ENCODE measurements at places on chromosomes 2 and 18.

DNA sequence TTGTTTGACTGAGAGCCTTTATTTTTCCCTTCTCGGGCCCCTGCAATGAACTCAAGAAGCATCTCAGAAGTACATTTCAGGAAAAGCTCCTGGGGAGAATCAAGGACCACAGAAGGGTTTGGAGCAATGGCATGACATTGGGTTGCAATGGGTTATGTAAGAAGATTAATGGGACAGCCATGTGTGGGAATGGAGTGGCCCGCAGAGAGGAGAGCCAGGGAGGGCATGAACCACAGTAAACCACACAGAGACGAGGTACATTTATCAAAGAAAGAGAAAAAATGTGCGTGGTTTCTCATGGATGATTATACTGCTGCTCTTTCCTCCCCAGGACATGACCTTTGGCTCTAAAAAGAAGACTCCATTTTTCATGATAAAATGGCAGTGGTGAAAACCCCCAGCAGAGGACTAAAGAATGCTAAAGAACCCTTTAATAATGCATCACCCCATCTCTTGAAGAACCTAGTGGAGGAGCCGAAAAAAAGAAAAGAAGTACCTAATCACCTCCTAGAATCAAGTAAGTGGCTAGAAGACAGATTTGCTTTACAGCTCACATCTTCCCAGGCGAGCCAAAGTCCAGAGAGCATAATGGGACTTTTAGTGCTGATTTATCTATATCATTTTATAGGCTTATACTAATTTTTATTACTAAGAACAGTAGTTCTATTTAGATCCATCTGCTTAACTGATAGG, 1.7 kb downstream of the CFAP221 start:
- no peak for DNase-seq

DNA sequence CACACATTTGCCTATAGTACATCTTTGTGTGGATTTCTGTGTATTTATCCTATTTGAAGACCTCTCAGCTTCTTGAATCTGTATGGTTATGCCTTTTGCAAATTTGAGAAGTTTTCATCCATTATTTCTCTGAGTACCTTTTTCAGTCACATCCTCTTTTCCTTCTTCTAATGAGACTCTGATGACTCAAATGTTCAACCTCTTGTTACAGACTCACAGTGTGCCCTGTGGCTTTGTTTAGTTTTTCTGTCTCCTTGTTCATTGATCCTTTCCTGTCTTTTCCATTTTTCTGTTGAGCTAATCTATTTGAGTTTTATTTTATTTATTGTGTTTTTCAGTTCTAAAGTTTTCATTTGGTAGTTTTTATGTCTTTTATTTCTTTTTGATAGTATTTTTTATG, 87.0 kb upstream of the LRP1B start:
- no peak for DNase-seq

- no peak for DNase-seq
Observed at GRCh38 chr2:35495182-35495581, 860.4 kb upstream of the CRIM1 start.

DNA sequence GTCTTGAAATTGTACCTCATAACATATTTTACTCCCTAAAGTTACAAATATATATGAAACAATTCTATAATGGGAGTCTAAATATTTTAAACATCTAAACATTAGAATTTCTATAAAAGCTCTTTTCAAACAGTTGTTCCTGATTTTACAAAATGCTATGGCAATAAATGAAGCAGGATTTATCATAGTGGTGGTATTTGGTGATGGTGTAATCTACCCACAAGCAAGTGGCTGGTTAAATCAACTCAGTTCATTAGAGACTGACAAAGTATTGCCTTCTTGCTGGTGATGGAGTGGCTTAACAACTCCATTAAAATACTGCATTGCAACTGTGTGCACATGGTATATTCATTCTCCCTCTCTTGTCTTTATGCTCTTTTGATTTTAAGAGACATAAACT, 138.9 kb downstream of the PMAIP1 start:
- no peak for DNase-seq

DNA sequence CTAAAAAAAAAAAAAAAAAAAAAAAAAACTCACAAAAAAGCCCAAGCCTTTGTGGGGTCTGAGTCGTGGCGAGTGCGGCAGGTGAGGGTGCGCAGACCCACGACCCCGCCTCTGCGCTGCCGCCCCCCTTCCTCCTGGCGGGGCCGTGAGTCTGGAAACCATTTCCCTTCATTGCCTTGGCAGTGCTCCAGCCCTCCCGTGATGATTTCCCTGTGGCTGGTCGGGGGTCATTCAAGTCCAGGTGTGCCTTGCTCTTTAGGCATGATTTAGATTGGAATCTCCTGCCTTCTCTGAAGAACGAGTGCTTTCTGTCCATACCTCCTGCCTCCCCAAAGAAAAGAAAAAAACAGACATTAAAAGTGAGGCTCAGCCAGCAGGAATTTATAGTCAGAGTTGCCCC, 161.8 kb downstream of the FAM210A start:
- no peak for DNase-seq

DNA sequence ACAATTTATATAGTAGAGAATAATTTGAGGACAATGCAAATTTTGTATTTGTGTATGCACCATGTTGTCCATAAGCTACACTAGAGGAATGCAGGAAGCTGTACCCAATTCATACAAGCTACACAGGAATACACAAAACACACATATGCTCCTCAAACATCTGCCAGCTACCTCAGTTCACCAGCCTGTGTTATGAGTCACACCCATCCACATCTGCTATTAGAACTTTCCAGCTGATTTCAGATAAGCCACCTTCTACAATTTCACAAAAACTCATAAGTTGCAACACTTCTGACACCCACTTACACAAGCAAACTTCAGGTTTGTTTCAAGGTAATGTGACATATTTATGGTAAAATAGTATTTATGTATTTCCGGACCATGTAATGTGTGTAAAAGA, 438.9 kb downstream of the SATB2 start:
- DNase-seq, result no peak

GRCh38 chr18:13218368-13218991, at the start of gene LDLRAD4:
Gene LDLRAD4 (plus strand): TSS chr18:13218760.
- DNase-seq, result peak; percentile 78

- no peak for DNase-seq
Observed at GRCh38 chr2:160666154-160667060, 172.8 kb upstream of the RBMS1 start.

DNA sequence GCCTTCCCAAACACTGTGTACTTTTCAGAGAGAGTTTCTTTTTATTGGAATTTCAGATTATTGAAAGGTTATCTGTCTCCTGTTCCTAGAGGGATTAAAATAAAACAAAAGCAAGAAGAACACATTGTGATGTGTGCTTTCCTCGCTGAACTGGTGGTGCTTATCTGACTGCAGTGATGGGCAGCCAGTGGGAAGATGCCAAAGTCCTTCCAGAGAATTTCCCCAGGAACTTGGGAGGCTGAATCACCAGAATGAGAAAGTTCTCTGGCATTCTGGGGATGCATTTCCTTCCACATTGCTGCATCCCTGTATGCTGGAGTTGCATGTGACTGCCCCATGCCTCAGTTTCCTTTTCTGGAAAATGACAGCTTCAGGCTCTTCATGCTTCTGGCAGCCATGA, 53.9 kb upstream of the SEC11C start:
- no peak for DNase-seq

DNA sequence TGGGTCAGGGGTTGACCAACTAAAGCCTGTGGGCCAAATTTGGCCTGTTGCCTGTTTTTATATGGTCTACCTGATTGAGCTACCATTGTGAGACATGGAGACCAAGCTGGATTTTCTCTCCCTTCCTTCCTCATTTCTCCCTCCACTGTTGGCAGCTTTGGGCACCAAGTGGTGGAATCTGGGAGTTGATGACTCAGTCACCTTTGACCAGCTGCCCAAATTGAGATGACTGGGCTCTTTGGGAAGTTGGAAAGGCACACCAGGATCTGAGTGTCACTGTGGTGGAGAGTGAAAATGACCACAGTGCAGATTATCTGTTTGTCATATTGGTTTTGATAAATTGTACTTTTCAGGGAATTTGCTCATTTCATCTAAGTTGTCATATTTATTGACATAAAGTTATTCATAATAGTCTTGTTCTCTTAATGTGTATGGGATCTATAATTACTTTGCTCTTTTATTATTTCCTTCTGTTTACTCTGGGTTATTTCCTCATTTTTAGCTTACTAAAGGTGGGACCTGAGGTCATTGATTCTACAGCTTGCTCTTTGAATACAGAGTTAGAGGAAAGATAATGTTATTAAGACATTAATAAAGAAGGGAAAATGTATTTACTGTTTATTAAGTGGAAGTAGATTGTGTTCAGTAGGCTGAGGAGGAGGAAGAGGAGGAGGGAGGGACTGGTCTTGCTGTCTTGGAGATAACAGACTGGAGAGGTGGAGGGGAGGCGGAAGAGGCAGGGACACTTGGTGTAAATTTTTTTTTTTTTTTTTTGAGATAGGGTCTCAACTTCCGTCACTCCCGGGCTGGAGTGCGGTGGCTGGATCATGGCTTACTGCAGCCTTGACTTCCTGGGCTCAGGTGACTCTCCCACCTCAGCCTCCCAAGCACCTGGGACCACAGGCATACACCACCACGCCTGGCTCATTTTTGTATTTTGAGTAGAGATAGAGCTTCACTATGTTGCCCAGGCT, 31.8 kb downstream of the AGFG1 start:
- no peak for DNase-seq

GRCh38 chr2:110095994-110096633, 19.5 kb downstream of the MALL start:
- DNase-seq, result no peak

DNA sequence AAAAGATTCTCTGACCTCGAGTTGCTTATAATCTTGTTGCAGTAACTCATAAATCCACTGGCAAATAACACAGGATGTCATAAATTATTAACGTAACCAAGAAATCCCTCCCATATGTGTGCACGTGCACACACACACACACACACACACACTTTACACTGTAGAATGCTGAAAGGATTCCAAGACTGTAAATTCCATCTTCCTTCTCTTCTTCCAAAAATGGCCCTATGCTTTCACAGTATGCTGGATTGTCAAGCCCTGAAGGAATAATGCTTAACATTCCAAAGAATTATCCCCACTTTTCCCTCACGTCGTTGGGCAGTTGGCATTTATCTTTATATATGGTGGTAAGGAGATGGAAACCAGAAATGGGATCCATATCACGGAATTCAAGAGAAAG, 117.5 kb upstream of the CRIM1 start:
- no peak for DNase-seq

GRCh38 chr2:127579231-127579630, 43.7 kb downstream of the MYO7B start:
- DNase-seq, result no peak

GRCh38 chr2:74420006-74420405, 1.4 kb downstream of the C2orf81 start:
- no peak for DNase-seq

GRCh38 chr2:150413910-150414309, 73.6 kb downstream of the RND3 start:
- no peak for DNase-seq

DNA sequence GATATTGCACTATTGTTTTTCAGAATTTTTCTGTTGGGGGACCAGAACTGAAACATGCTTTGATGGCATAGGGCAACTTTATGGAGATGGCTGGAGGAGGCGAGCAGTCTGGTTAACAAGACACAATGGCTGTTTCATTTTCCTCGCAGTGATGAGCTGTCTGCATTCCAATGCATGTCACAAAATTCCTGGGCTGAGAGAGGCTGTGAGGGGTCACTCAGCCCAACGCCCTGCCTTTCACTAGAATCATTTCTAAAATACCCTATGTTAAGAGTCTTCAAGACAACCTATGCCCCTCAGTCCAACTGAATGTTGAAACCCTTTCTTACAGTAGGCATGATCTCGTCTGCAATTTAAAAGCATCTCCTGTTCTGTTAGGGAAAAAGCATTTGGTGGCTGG, 1090.0 kb downstream of the BCL11A start:
- DNase-seq, result no peak

- no peak for DNase-seq
Observed at GRCh38 chr2:62194558-62195420, 1.1 kb upstream of the B3GNT2 start.

GRCh38 chr2:136787970-136788369, 22.6 kb downstream of the THSD7B start:
- no peak for DNase-seq

GRCh38 chr2:128874608-128875007, 555.9 kb upstream of the HS6ST1 start:
- no peak for DNase-seq

DNA sequence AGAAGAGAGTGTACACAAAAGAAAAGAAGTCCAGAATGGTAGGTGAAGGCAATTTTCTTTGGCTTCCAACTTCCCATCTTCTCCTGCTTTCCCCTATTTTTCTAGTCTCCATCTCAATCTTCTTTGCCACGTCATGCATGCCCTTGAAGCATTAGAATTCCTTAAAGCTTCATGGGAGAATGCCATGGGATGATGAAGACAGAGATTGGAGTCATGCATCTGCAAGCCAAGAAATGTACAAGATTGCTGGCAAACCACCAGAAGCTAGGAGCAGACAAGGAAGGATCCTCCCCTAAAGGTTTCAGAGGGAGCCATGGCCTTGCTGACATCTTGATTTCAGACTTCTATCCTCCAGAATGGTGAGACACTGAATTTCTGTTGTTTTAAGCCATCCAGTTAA, 305.9 kb downstream of the HRH4 start:
- DNase-seq, result no peak

GRCh38 chr2:205721057-205721449, 38.8 kb downstream of the NRP2 start:
- DNase-seq, result no peak

GRCh38 chr18:75114231-75114764, 94.6 kb downstream of the PTGR3 start:
- DNase-seq, result no peak

- no peak for DNase-seq
Observed at GRCh38 chr18:79191418-79191817, 122.2 kb downstream of the ATP9B start.

GRCh38 chr2:214808981-214809750, at the start of gene BARD1:
Gene BARD1 (minus strand): TSS chr2:214809683. CDS start chr2:214809569, 114 bp downstream.
- DNase-seq, result peak; percentile 75

DNA sequence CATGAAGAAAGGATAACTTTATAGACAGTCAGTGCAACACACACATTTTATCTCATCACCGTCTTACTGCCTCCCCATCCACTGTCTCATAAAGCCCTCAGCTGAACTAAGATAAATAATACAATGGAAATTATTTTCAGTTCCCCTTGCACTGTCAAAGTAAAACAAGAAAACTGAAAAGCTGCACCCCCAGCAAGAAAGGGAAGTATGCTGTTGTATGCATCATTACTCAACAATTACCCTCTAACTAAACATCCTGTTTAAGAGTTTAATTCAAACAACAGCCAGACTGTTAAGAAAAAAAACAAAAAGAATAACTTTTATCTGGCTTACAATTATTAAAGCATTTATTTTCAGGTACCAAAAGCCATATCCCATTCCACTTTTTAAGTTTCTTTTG, 25.0 kb downstream of the MPPE1 start:
- DNase-seq, result no peak

DNA sequence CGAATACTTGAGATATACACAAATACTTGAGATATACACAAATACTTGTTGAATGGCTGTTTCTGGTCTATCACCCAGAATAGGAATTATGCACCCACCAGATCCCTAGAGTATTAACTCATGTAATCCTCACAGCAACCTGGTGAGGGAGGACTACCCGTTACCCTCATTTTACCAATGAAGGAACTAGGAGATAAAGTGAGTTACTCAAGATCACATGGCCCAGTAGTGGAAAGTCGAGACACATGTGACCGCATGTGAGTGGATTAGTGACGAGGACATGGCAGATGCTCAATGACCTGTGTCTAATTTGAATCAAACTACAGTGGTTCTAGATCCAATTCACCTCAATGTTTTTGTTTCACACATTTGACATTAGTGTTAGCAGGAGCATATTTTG, 2.4 kb downstream of the MOGAT1 start:
- DNase-seq, result no peak
